Aortic smooth muscle cell (primary cell): ENCODE measurements at places on chromosomes 3 and 15. TPM values are rescaled to one million over a fixed set of nuclear protein-coding genes. Genes with fewer than 3 reads are reported as not detected.

Gene CPLX3
- under 0.01 TPM in 1 of 2 replicates, not detected in the other for total RNA-seq

Gene ATP6V1A
- total RNA-seq = 127 and 128 TPM in 2 replicates

Gene ETFA
- 140 and 145 TPM in 2 replicates for total RNA-seq

Gene NOX5
- total RNA-seq = 0.13 and 0.19 TPM in 2 replicates

Gene LXN
- 157 and 377 TPM in 2 replicates for total RNA-seq

Gene RAMAC
- total RNA-seq = 33.7 and 37.6 TPM in 2 replicates
